ENCODE measurements at places on chromosomes 5 and 9. TPM values are rescaled to one million over a fixed set of nuclear protein-coding genes. Genes with fewer than 3 reads are reported as not detected.

MYOZ3 gene
- polyA plus RNA-seq, result 6.9 TPM

ANKRD55 gene
- polyA plus RNA-seq, result 1.1 TPM

IL13 gene
- polyA plus RNA-seq, result 0.08 TPM

SLC6A18 gene
- 0.53 TPM for polyA plus RNA-seq

PPP3R2 gene
- polyA plus RNA-seq, result not detected

CCDC107 gene
- 12.6 TPM for polyA plus RNA-seq

CCNI2 gene
- polyA plus RNA-seq, result 4.2 TPM

PKD2L2 gene
- polyA plus RNA-seq, result 0.48 TPM

RRAGA gene
- 96.9 TPM for polyA plus RNA-seq

PCDHB11 gene
- polyA plus RNA-seq, result 4.4 TPM

TMEM171 gene
- 5.2 TPM for polyA plus RNA-seq

CDO1 gene
- 22.9 TPM for polyA plus RNA-seq

CCDC171 gene
- 9.4 TPM for polyA plus RNA-seq

RLN1 gene
- polyA plus RNA-seq, result 0.52 TPM

PTCH1 gene
- polyA plus RNA-seq, result 33.8 TPM

Measured in left kidney (tissue), 8 donors.